T1000 (cell line): ENCODE measurements at places on chromosomes 11 and 22.

- DNase-seq: no peak
Measured at GRCh38 chr22:26169315-26170111, at the start of gene SEZ6L. Gene SEZ6L, plus strand, starts transcription at chr22:26169462. Its CDS starts 208 bp downstream, at chr22:26169670.

DNA sequence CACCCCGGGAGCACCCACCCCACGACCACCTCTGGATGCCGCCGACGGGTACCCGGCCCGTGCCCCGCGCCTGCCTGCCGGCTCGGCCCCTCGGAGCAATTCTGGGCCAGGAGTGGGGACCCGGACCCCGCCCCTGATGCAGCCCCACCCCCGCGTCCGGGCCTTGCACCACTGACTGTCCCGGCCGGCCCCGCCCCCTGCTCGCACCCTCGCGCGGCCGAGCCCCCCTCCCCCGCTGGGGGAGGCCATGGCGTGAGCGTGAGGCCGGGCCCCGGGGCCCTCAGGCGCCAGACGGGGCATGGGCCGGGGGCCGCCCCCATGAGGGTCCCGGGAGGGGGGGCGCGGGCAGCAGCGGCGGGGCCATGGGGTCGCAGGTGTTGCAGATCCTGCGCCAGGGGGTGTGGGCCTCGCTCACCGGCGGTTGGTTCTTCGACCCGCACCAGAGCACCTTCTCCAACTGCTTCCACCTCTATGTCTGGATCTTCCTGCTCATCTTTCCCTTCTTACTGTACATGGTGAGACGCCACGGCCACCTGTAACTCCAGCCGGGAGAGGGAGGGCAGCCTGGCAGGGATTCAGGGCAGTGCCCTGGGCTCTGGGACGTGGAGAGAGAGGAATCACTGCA lies 486 bp downstream of the PCNX3 start:
- no peak for DNase-seq

- DNase-seq: peak; percentile 16
Measured at GRCh38 chr11:29527391-29527936, 489.4 kb downstream of the KCNA4 start.

GRCh38 chr11:67016550-67016949 lies 6.4 kb upstream of the SYT12 start:
- no peak for DNase-seq

DNA sequence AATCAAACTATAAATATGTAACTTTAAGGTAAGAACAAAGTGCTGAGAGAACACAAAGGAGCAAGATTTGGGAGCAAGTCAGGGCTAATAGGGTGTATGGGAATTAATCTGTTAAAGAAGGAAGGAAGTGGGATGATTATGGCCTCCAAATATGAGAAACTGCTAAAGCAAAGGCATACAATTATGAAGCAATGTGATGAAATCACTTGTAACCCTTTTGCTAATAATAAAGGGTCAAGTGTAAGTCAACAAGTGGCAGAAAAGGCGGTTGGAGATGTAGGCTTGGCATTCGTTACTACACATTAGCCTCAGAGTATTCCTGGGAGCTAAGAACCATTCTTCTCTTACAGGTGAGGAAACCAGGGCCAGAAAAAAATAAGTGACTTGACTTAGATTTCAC lies 1002.3 kb upstream of the TENM4 start:
- no peak for DNase-seq

GRCh38 chr22:49040754-49041467 lies 786.8 kb downstream of the BRD1 start:
- DNase-seq: no peak

- no peak for DNase-seq
Measured at GRCh38 chr22:44210722-44211121, 30.0 kb downstream of the PARVG start.

DNA sequence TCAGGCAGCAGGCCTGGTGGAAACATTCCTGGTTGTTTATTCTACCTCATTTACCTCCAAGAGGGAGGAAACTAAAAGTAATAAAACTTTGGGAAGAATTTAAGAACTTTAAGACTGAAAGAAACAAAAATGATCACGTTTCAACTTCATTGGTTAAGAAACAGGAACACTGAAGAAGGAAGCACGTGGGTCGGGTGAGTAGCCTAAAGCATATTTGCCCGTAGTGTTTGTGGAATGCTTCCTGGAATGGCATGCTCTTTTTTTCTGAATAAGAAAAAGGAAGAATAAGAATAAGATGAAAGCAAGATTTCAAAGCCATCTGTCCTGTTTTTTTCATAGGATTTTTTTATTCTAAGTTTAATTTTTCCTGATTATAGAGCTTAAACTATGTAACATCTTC lies 83.1 kb downstream of the WNT11 start:
- no peak for DNase-seq

- DNase-seq: no peak
Measured at GRCh38 chr11:115980337-115981103, 476.3 kb upstream of the CADM1 start.

- no peak for DNase-seq
Measured at GRCh38 chr22:41898645-41899044, 16.2 kb downstream of the SHISA8 start.

GRCh38 chr11:62026739-62027370 lies 59.4 kb upstream of the FTH1 start:
- no peak for DNase-seq

- DNase-seq: no peak
Measured at GRCh38 chr11:15175831-15176230, 61.1 kb downstream of the INSC start.

GRCh38 chr11:27696961-27697360 lies 3.3 kb downstream of the BDNF start:
- DNase-seq: no peak

GRCh38 chr11:1982873-1983600 lies 14.6 kb downstream of the H19 start:
- no peak for DNase-seq

- no peak for DNase-seq
Measured at GRCh38 chr11:25057861-25058260, 561.0 kb downstream of the LUZP2 start.

GRCh38 chr11:113555071-113555619 lies 79.9 kb upstream of the DRD2 start:
- no peak for DNase-seq

DNA sequence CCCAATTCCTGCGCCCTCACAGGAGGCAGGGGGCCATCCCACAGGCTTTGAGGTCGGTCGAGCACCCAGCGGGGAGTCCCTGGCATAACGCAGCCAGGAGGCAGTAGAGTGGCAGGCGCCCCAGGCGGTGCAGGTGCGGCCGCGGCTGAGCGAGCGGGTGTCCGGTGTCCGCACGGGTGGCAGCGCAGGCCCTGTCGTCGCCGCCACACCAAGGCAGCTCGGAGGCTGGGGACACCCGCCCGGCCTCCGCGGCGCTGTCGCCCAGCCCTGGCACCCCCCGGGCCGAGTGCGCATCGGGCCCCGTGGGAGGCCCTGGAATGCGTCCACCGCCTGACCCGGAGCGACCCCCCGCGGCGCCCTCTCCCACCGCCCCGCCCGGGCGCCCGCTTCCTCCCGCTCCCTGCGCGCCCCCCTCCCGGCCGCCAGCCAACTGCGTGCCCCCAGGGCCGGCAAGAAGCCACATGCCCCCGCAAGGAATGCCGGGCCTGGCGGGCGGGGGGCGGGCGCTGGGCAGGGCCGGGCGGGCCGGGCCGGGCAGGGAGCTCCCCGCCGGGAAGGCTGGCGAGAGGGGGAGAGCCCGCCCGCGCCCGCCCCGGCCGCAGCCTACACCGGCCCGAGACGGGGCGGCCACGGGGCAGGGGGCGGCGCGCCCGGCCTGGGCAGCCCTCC lies 33.9 kb downstream of the PRDM11 start:
- DNase-seq: peak; percentile 75

- no peak for DNase-seq
Measured at GRCh38 chr11:42021911-42022310, 562.5 kb upstream of the LRRC4C start.

DNA sequence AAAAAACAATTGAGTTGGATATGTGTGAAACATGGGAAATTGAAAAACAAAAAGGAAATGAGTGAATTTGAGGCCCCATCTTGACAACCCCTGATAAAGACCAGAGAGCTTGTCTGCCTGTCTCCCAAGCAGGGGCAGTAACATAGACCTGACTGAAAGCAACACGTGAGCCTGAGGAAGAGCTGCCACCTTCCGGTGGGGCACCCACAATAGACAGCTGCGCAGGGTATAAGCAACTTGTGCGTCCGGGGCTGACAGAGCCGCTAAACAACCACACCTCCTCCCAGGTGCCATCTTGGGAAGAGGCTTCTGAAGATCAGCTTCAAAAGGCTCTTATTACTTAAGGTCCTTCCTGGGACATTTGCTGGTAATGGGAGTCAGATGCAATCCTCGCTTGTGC lies 166.8 kb downstream of the NTM start:
- DNase-seq: no peak

- DNase-seq: no peak
Measured at GRCh38 chr11:108402241-108402640, 65.1 kb downstream of the C11orf65 start.

DNA sequence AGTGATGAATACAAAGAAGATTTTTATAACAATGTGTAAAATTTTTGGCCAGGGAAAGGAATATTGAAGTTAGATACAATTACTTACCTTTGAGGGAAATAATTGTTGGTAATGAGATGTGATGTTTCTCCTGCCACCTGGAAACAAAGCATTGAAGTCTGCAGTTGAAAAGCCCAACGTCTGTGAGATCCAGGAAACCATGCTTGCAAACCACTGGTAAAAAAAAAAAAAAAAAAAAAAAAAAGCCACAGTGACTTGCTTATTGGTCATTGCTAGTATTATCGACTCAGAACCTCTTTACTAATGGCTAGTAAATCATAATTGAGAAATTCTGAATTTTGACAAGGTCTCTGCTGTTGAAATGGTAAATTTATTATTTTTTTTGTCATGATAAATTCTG lies 5.3 kb downstream of the BIRC3 start:
- no peak for DNase-seq

DNA sequence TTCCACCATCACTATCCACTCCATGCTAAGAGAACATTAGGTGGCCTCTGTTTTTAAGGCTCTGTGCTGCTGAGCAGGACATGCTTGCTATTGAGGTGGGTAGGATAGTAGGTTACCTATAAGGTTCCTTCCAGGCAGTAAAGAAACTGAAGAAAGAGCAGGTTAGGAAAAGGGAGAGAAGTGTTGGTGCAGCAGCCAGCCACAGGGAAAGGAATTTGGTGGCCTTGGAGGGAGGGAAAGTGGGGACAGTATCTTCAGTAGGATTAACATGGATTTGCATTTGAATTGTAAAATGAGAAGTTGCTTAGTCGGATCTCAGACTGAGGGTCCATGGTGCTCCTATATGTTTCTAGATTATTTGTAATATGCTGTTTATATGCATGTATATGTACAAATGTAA lies 49.2 kb upstream of the OLFML1 start:
- DNase-seq: no peak

- DNase-seq: no peak
Measured at GRCh38 chr11:6111673-6112072, 4.2 kb downstream of the OR56B4 start.

- DNase-seq: no peak
Measured at GRCh38 chr11:122202161-122202950, 86.3 kb upstream of the BLID start.

DNA sequence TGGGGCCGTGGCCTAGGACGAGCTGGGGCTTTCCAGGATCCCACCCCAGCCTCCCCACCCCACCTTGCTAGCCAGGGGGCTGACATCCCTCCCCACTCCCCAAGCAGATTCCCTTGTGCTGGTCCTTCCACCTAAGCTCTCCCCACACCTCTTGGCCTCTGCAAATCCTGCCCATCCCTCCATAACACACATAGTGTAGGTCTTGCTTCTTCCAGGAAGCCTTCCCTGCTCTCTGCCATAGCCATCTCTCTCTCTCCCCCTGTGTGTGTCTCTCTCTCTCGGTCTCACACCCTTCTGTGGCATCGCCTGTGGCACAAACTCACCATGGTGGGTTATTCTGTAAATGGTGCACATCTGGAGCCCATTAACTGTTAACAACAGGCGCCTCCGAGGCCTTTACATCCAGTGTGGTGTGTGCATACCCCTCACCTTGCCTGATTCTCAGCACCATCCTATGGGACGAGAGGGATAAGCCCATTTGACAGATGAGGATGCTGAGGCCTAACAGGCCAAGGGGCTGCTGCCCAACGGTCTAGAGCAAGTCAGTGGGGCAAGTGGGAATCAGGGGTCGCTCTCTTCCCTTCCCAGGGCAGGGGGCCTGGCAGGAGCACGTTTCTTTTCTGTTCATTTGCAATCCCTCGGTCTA lies 22.2 kb upstream of the PICK1 start:
- no peak for DNase-seq

GRCh38 chr11:33545931-33546330 lies 154.7 kb downstream of the C11orf91 start:
- DNase-seq: no peak

GRCh38 chr11:19674836-19675235 lies 37.8 kb upstream of the NAV2 start:
- no peak for DNase-seq

DNA sequence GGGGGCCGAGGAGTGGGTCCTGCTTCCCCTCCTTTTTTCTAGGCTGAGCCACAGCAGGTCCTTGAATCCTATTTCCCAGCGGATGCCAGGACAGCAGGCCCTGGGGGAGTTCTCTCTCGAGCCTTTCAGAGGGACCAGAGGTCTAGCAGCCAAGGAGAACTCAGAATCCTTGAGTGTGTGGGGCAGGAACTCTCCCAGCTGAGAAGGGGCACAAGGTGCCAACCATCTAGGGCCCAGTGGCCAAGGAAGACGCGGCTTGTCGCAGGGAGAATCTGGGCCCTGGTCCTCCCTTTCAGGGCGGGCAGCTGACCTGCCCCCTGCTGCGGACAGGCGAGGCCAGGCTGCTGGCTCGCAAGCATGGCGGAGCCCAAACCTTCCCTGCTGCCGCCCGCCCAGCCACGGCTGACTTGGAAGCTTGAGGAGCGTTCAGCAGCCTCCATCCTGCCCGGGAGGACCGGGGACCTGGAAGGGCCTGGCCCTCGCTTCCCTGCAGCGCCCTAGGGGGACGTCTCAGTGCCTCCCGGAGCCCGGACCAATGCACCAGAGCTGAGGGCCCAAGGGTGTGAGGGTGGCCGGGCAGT lies 972 bp upstream of the TSSC4 start:
- DNase-seq: no peak

- DNase-seq: no peak
Measured at GRCh38 chr11:15114501-15115475, at the start of gene INSC. Gene INSC, plus strand, starts transcription at chr11:15114923. Its CDS starts 34,252 bp downstream, at chr11:15149175.

GRCh38 chr22:19353363-19354131 lies 62.0 kb upstream of the CLTCL1 start:
- no peak for DNase-seq

GRCh38 chr11:12556155-12556554 lies 118.1 kb upstream of the TEAD1 start:
- DNase-seq: no peak

- no peak for DNase-seq
Measured at GRCh38 chr11:124935548-124936514, at the start of gene HEPACAM. Gene HEPACAM, minus strand, starts transcription at chr11:124936047. Its CDS starts 41 bp downstream, at chr11:124936006.

- DNase-seq: no peak
Measured at GRCh38 chr11:61588728-61589191, 7.9 kb upstream of the SYT7 start.

GRCh38 chr11:89249196-89249595 lies 71.5 kb downstream of the TYR start:
- DNase-seq: no peak

- no peak for DNase-seq
Measured at GRCh38 chr11:72411623-72412419, 22.5 kb downstream of the CLPB start.

- no peak for DNase-seq
Measured at GRCh38 chr22:25051983-25052710, 99.6 kb downstream of the KIAA1671 start.

GRCh38 chr22:39243439-39244135 lies 1.2 kb downstream of the PDGFB start:
- DNase-seq: no peak

- no peak for DNase-seq
Measured at GRCh38 chr11:33696931-33697638, 3.5 kb downstream of the C11orf91 start.

GRCh38 chr11:117822074-117823033 lies 2.2 kb downstream of the FXYD2 start:
- no peak for DNase-seq

- peak; percentile 5 for DNase-seq
Measured at GRCh38 chr11:107705027-107705426, 6.8 kb downstream of the SLN start.
